Left lung (tissue), 14 donors: ENCODE measurements at places on chromosomes 16 and 17. TPM values are rescaled to one million over a fixed set of nuclear protein-coding genes. Genes with fewer than 3 reads are reported as not detected.

Gene GINS3
- total RNA-seq: 5.0 TPM

DNA sequence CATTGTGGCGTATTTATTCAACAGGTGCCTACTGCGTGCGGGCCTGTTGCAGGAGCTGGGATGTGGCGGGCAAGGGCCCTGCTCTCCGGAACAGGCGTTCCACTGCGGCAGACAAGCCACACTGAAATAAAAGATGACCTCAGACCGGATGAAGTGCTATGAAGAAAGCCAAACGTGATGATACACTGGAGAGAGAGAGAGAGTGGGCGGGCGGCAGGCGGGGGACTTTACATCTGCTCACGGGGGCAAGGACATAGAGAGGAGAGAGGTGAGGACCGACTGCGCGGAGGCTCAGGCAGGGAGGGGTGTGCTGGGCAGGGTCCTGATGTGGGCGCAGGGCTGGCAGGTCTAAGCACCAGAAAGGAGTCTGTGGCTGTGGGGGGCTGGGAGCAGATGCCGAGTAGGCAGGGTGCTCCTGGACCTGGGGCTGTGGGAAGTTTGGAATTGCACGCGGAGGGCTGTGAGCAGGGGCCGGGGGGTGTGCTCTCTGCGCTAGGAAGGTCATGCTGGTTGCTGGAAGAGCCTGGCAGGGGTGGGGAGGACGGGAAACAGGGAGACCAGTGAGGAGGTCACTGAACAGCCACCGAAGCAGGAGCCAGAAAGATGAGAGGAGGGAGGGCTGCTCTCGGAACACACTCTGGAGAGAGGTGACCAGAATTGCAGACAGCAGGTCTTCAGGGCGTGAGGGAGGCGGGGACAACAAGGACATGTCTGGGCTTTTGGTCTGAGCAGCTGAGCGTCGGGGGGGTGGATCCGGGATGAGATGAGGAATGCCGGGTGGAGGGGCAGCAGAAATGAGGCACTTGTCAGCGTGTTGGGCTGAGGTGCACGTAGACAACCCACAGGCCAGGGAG lies 9.9 kb downstream of the MXRA7 start:
- no peak for DNase-seq
- H3K27ac ChIP-seq: peak overlapping the region; percentile 80
- H3K4me3 ChIP-seq: no peak overlapping the region
- H3K36me3 ChIP-seq: no peaks in the 10 kb centered on the region
- no peaks in the 10 kb centered on the region for H3K27me3 ChIP-seq
- peaks cover 48% of the 10 kb centered on the region for H3K4me1 ChIP-seq

- peak; percentile 87 for DNase-seq
- H3K27me3 ChIP-seq: no peaks in the 10 kb centered on the region
Observed at GRCh38 chr17:7686222-7687071, 843 bp downstream of the TP53 start.

Gene TBC1D3B
- total RNA-seq: 6.7 TPM

DNA sequence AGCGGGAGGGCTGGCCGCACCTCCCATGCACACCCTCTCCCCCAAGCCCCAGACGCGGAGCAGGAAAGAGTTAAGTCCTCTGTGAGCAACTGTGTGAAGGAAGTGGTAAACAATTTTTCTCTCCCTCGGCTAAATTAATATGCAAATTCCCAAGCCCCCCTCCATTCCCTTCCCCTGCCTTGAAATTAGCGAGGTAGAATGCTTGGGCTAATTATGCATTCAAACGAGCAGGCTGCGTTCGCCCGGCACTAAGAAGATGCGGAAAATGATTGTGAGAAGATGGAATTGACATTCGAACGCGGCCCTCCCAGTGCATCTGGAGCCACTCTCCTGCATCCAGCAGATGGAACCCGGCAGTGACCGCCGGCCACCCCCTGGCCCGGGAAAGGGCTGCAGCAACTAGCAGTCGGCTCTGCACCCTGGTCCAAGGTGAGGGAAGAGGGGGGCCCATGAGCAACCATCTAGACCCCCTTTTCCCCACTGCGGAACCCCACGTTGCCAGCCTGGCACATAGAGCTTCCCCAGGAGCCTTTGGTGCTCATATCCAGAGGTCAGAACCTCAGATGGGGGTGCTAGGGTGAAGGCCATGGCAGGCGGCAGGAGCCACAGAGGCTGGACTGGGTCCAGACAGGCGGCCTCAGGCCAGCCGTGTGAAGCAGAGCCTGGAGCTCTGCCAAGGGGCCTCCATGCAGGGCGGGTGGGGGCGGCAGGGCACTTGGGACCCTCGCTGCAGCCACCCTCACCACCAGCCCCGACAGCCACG lies 49.1 kb upstream of the ACSF3 start:
- no peaks in the 10 kb centered on the region for H3K27me3 ChIP-seq
- no peak overlapping the region for H3K27ac ChIP-seq
- no peak for DNase-seq
- no peaks in the 10 kb centered on the region for H3K36me3 ChIP-seq
- H3K4me3 ChIP-seq: no peak overlapping the region
- no peaks in the 10 kb centered on the region for H3K4me1 ChIP-seq

- no peak for DNase-seq
- H3K36me3 ChIP-seq: no peaks in the 10 kb centered on the region
- no peak overlapping the region for H3K27ac ChIP-seq
- no peaks in the 10 kb centered on the region for H3K4me1 ChIP-seq
Observed at GRCh38 chr16:87789437-87790291, 23.9 kb upstream of the KLHDC4 start.

Gene RAD51D
- total RNA-seq: 20.8 TPM

DNA sequence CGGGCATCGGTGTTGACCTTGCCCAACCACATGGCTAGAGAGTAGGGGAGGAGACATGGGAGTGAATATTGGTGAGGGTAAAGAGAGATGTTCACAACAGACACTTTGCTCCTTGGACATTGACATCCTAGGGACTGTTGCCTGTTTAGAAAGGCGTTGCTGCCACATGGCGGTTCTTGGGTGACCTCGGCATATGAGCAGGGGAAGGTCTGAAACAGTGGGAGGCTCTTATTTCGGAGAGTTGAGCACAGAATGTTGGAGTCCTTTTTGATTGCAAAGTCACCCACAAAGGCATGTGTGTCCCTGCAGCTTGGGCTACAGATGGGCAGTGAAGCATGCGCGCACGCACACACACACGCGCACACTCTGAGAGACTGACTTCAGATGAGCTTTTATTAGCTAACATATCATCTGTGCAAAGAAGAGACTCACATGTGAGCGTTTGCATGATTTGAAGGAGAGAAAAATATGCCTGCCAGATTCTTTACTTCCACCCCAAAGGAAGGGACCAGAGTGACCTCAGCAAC lies 104.4 kb downstream of the SHISA9 start:
- no peaks in the 10 kb centered on the region for H3K27me3 ChIP-seq
- H3K27ac ChIP-seq: no peak overlapping the region
- DNase-seq: no peak
- H3K4me3 ChIP-seq: no peak overlapping the region

GRCh38 chr17:18381953-18382245 lies 4.3 kb downstream of the EVPLL start:
- no peak overlapping the region for H3K27ac ChIP-seq
- H3K4me3 ChIP-seq: no peak overlapping the region
- H3K4me1 ChIP-seq: peaks cover 12% of the 10 kb centered on the region
- H3K36me3 ChIP-seq: no peaks in the 10 kb centered on the region
- H3K27me3 ChIP-seq: peaks cover 5% of the 10 kb centered on the region
- DNase-seq: no peak

- no peak for DNase-seq
- peak overlapping the region; percentile 62 for H3K27ac ChIP-seq
Observed at GRCh38 chr16:85126705-85127378, 14.6 kb upstream of the CIBAR2 start.

- H3K36me3 ChIP-seq: no peaks in the 10 kb centered on the region
- H3K4me1 ChIP-seq: no peaks in the 10 kb centered on the region
- H3K4me3 ChIP-seq: no peak overlapping the region
- no peak for DNase-seq
- H3K27ac ChIP-seq: no peak overlapping the region
- no peaks in the 10 kb centered on the region for H3K27me3 ChIP-seq
Observed at GRCh38 chr17:31136319-31136718, 41.5 kb downstream of the NF1 start.

- H3K27ac ChIP-seq: no peak overlapping the region
- DNase-seq: no peak
- H3K4me3 ChIP-seq: no peak overlapping the region
- no peaks in the 10 kb centered on the region for H3K36me3 ChIP-seq
- no peaks in the 10 kb centered on the region for H3K4me1 ChIP-seq
Observed at GRCh38 chr16:8310816-8311215, 279.5 kb downstream of the TMEM114 start.

- H3K4me3 ChIP-seq: no peak within 1 kb of the TSS
- H3K4me1 ChIP-seq: peaks cover 69% of the 10 kb centered on the region
- no peaks in the 10 kb centered on the region for H3K36me3 ChIP-seq
- peak; percentile 57 for DNase-seq
- H3K27me3 ChIP-seq: no peaks in the 10 kb centered on the region
Observed at GRCh38 chr17:40015005-40015997, at the start of gene CSF3. Gene CSF3, plus strand, starts transcription at chr17:40015440. Its CDS starts 35 bp downstream, at chr17:40015475.

Gene CD300A
- 9.1 TPM for total RNA-seq

- H3K36me3 ChIP-seq: no peaks in the 10 kb centered on the region
- no peak overlapping the region for H3K27ac ChIP-seq
- H3K27me3 ChIP-seq: no peaks in the 10 kb centered on the region
- H3K4me1 ChIP-seq: peaks cover 11% of the 10 kb centered on the region
- DNase-seq: no peak
- no peak overlapping the region for H3K4me3 ChIP-seq
Observed at GRCh38 chr17:75914643-75915267, 10.1 kb upstream of the MRPL38 start.
